ENCODE measurements at places on chromosomes 11 and 22.

DNA sequence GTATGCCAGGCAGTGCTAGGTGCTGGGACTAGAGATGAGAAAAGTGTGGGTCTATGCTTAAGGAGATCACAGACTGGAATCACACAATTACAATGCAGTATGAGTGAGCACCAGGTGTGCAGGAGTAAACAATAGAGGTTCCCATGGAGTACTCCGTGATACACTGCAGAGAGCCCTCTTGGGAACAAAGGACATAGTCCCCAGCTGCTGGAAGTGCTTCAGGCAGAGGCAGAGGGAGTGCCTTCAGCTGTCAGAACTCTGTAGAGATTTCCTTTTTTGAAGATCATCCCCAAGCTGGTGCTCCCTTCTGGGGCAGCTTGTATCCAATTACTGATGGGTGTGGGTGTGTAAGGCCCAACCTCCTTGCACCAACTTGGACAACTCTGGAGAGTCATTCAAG lies 143.5 kb upstream of the PLET1 start:
- DNase-seq = no peak

DNA sequence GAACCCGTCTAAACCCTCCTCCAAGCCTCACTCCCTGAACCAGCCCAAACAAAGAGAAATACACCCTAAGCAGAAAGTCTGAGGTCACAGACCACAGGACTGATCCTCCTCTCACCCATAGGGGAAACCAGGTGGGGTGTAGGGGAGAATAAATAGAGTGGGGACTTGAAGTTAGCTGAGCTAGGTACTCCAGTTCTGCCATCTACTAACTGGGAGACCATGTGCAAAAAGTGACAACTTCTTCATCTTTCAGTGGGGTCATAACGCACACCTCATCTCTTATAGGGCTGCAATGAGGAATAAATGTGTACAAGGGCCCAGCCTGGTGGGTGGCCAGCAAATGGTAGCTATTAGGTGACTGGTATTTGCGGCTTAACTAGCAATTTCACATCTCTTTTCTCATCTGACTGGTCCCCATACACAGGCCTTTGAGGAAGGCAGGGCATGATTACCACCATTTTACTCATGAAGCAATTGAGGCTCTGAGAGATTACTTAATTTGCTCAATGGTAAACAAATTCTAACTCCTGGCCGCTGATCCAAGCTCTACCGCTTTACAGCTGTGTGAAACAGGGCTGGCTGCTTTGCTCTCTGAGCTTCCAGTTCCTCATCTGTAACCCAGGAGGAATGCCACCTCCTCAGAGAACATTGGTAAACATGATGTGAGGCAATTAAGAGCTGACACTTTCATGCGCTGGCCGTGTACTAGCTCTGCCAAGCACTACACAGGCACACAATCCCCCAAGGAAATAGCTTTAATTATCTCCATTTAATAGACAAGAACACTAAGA lies 16.6 kb downstream of the TBC1D10A start:
- DNase-seq = no peak

DNA sequence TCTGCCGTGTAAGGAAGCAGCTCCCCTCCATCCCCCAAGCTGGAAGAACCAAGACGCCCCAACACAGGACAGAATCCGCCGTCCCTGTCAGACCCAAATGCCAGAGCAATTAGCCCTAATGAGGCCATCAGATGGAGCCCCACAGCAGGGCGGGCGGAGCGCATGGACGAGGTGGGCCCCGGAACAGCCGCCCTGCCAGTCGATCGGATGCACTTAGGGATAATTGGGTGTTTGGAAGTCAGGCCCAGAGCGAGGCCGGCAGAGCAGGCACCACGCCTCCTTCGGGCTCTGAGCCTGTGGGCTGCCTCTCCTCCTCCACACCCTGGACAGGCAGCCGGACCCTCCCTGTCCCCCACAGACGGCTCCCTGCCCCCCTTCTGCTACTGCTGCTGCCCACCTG lies 5.5 kb upstream of the TH start:
- DNase-seq = no peak

GRCh38 chr11:69192301-69192721 lies 36.6 kb downstream of the SMIM38 start:
- no peak for DNase-seq

GRCh38 chr11:115630214-115630613 lies 126.0 kb upstream of the CADM1 start:
- DNase-seq = no peak

DNA sequence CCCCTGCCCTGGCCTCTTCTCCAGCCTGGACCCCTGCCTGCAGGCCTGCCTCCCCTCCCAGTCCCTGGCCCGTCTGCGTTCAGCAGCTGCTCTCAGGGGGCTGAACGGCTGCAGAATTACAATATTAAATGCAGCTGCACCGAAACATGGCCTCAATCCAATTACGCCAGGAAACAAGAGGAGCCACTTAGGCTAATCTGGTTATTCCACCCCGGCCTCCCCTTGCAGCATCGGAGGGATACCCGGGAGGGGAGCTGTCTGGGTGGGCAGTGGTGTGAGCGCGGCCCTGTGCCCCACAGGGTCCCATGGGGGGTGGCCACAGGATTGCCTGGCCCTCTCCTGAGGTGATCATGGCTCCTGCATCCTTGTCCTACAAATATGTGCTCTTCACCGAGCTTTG lies 42.6 kb downstream of the FLRT1 start:
- DNase-seq = no peak

DNA sequence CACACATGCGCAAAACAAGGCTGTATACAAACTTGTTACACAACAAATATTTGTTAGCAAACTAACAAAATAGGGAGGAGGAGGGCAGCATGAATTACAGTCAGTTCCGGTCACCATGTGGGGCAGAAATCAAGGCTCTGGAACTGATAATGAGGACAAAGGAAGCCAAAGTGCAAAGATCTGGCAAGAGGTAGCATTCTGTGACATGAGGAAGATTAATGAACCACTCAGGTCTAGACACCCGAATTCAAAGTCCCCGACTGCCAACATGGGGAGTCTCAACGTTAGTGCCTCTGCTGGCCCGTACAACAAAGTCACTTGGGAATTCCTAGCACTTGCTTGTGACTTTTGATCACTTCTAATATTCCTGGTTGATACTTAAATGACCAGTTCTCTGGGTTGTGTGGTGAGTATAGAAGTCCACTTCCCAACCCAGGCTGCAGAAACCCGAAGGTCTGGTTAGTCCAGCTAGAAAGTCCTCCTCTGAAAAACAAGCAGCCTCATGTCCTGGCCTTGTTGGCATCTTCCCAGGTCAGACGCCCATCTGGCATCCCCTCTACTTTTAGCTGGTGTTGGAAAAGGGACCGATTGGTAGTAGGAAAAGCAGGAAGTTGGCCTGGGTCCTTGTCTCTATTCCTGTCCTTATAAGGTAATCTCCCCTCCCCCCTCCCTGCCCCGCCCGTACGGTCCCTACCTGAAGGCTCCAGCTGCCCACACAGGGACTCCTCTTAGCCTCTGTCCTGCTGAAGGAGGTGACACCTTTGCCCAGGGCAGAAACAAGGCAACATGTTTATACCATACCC lies 1.6 kb downstream of the SUN2 start:
- no peak for DNase-seq

- peak; percentile 37 for DNase-seq
Measured at GRCh38 chr22:30425616-30426387, at the start of gene MTFP1. Gene MTFP1 (plus strand): TSS chr22:30425768. CDS start chr22:30425880, 112 bp downstream.

DNA sequence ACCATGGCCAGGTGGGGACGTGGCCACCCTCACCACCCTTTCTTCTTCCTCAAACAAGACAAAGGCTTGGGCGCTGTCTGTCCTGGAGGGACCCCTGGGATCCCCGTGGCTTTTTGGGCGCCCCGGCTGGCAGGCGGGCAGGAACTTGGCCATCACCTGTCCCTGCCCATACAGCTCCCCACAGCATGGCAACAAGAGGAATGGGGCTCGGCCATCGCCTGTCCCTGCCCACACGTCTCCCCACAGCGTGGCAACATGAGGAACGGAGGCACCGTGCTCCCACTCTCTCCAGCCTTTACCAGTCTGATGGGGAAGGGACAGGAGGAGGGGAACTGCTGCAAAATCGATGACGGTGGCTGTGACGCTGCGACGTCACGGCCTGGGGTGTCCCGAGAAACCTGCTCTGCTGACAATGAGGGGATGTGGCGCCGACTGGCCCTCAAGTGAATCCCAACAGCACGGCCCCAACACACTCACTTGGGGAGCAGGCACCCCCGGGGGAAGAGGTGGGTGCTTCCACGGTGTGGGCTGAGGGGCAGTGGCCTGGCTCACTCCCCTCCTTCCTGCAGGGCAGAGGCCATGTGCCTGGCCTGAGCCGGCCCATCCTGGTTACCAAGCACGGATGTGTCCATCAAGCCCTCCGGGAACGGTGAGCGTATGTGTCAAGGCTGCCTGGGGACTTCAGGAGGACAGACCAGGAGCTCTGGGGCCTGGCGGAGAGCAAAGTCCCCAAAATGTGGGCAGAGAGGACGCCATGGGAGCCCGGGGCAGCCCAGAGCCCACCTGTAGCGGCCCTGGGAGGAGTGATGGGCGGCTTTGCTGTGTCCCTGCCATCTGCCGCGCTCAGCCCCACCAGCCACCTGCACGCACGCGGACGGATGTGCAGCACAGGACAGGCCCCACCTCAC lies 30.4 kb downstream of the TOLLIP start:
- DNase-seq = no peak

DNA sequence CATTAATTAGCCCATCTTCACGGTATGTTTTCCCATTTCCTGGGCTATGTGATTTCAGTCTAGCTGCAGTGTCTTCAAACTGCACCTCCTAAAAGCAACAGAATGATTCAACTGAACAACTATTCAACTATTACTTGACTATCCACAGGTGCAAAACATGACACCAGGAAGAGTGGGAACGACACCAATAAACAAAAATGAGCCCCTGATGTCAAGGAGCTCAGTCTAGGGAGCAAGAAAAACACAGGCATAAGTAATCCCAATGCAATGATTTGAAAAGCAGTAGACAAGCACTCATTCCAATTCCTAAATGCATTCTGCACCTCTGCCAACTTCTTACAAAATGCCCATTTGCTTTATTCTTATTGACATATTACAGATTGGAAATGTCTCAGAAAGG lies 285.6 kb downstream of the ETS1 start:
- no peak for DNase-seq

- DNase-seq = no peak
Measured at GRCh38 chr11:119109843-119110242, 2.7 kb downstream of the C2CD2L start.

DNA sequence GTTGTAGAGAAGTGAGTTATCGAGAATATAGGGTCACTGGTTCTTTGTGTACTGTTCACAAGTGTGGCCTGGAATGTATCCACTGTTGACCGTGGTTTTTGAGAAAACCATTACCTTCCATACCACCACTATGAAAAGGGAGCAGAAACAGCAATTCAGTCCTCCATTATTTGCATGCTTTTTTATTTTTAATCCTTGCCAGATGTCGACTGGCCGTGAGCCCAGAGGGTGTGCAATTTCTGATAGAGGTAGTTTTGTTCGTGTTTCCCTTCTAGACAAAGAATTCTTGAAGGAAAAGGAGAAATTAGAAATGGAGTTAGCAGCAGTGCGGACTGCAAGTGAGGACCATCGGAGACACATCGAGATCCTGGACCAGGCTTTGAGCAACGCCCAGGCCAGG lies 81.7 kb downstream of the AMOTL1 start:
- no peak for DNase-seq

- peak; percentile 56 for DNase-seq
Measured at GRCh38 chr11:118907051-118908042, 18.4 kb downstream of the BCL9L start.

GRCh38 chr22:34880662-34881061 lies 185.3 kb upstream of the ISX start:
- no peak for DNase-seq

GRCh38 chr22:41458161-41458728 lies 10.2 kb downstream of the PHF5A start:
- DNase-seq = no peak
